ENCODE measurements at places on chromosomes 11 and 22.

- DNase-seq: no peak
These were observed 41.6 kb upstream of the DMC1 start for GRCh38 chr22:38611559-38611958.

GRCh38 chr11:11297578-11297977 is 55.5 kb downstream of the CSNK2A3 start:
- DNase-seq: no peak

- DNase-seq: no peak
These were observed 1.1 kb downstream of the MTMR2 start for GRCh38 chr11:95922536-95923438.

- no peak for DNase-seq
These were observed 230.1 kb upstream of the TENM4 start for GRCh38 chr11:79670882-79671281.

DNA sequence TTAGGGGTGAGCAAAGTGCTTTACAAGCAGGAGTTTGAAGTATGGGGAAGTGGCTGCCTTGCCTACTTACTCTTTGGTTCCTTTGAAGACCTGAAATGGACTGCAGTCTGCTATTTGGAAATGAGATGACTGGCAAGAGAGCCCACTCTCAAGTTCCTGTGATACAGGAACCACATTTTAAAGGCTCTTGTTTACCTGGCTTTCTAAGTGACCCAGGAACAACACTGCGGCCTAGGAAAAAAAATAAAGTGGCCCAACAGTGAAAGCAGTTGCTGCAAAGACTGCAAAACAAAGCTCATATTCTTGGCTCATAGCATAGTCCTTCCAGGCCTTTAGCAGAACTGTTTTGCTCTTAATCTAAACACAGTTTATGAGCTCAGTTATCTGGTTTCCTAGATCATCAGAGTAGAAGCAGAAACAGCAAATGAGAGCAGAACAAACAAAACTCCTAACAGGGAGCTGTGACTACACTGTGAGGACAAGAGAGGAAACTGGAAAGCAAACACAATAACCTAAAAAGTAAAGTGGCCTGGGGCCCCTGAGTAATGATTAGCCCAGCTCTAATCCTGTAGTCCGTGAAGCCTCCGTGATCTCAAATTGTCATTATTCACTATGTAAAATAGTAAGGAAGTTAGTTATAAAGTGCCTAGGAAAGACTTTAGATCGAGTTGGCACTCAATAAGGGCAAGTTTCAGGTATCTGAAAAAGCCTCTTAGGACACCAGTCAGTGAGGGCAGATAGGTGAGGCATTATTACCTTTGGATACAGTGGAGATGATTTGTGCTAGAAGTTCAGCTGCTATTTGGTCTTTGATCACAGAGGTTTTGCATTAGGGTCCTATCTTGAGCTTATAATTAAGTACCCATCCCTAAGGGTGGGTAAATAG is 11.5 kb downstream of the CCDC117 start:
- DNase-seq: no peak

- no peak for DNase-seq
These were observed 61.7 kb downstream of the PARVB start for GRCh38 chr22:44085743-44086270.

DNA sequence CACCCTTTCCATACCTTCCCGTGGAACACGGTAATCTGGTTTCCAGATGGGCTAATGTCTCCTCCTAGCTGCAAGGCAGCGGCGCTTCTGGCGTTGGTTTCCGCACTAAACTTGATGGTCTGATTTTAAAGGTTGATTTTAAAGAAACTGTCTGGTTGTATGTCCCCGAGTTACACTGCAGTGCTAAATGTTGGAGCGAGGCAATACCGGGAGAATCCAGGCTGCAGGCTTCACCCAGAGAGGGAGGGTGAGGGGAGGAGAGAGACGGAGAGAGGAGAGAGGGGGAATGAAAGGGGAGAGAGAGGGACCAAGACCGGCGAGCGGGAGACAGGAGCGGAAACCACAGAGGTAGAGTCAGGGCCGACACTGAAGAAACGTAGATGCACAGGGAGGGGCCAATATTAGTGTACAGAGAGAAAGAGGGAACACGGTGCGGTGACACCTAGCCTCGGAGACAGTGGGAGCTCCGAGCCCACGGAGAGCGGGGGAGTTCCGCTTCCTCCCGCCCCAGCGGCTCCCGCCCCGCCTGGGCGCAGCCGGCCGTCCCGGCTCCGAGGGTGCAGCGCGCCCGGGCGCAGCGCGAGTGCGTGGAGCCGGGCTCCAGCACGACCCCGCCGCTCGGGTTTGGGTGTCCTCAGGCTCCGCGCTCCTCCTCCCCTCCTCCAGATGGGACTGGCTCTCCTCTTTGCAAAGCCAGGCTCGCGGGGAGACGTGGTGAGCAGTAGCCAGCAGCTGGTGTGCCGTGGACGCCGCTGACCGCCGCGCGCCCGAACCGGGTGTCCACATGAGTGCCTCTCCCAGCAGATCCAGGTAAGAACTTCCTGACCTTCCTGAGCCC is 71.9 kb upstream of the GRAMD1B start:
- peak; percentile 15 for DNase-seq

DNA sequence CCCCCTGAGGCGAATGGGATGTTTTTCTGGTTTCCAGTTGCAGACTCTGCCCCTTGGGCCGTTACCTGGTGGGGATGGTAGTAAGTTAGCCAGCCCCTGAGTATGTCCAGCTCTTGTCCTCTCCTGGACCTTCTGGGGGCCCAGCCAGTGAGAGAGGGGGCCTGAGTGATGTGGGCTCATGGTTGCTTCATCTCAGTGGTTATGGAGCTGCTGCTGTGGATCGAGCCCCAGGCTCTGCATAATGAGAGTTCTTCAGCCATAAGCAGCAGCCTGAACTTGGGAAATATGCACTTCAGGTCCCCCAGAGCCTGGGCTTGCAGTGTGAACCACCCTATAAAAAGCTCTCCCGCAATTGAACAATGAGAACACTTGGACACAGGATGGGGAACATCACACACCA is 5.9 kb downstream of the TMPRSS13 start:
- DNase-seq: no peak

GRCh38 chr11:122085264-122085663 is 30.8 kb downstream of the BLID start:
- no peak for DNase-seq

GRCh38 chr11:17793642-17794170 is 59.1 kb downstream of the KCNC1 start:
- DNase-seq: no peak

- no peak for DNase-seq
These were observed 102.1 kb downstream of the MN1 start for GRCh38 chr22:27699383-27700019.

GRCh38 chr11:73493956-73494598 is 103.8 kb downstream of the FAM168A start:
- no peak for DNase-seq

- DNase-seq: peak; percentile 87
These were observed at the start of gene MAP4K2 for GRCh38 chr11:64803158-64803845. TSS of gene MAP4K2 (minus strand) at chr11:64803214. CDS start at chr11:64803149, 65 bp downstream.

GRCh38 chr22:37381489-37381888 is 45.8 kb downstream of the ELFN2 start:
- no peak for DNase-seq

DNA sequence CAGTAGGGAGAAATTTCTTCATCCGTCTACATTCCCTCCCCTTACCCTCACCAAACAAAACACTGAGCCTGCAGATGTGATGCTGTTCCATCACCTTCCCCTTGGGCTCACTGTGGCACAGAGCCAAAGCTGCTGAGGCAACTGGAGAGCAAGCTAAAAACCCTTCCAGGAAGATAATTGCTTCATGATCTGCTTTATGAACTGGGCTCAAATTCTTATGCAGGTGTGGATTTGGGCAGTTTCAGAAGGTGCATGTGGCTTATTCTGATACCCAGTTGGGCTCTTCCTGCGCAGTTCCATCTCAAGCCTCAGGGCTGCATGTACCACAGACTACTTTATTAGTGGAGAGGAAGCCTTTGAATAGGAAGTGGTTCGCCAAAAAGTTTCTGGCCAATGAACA is 58.3 kb downstream of the AAMDC start:
- DNase-seq: no peak

GRCh38 chr11:117426297-117426685 is 98.6 kb downstream of the CEP164 start:
- DNase-seq: peak; percentile 71

GRCh38 chr22:37681001-37681424 is 5.1 kb upstream of the NOL12 start:
- DNase-seq: no peak

DNA sequence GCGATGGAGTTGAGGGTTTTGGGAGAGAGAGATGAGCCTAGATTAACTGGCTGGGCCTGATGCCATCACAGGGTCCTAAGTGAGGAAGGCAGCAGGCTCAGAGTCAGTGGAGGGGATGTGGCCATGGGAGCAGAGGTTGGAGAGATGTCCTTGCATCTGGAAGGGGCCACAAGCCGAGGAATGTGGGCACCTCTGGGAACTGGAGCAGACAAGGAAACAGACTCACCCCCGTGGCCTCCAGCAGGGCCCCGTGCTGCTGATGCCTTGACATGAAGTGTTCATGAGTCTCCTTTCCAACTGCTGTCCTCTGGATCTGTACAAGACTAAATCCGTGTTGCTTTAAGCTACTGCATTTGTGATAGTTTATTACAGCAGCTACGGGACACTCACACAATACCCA is 49.2 kb downstream of the SHISAL1 start:
- DNase-seq: no peak

GRCh38 chr11:44671234-44671633 is 55.5 kb upstream of the TSPAN18 start:
- no peak for DNase-seq

DNA sequence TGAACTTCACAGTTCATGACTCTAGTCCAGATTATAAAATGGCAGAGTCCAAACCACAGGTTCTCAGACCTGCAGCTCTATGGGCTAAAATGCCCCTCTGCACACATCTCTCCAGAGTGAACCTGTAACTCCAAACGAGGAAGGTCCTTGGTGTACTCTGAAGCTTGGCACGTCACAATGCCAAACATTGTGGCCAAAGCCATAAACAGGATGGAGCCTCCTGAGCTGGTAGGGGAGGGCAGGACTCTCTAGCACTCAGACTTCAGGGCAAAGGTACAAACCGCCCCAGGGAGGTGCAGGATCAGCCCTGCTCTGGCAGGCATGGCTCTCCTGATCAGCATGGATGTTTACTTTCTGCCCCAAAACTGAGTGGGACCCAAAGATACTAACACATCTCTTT is 2.3 kb downstream of the SCUBE2 start:
- no peak for DNase-seq

DNA sequence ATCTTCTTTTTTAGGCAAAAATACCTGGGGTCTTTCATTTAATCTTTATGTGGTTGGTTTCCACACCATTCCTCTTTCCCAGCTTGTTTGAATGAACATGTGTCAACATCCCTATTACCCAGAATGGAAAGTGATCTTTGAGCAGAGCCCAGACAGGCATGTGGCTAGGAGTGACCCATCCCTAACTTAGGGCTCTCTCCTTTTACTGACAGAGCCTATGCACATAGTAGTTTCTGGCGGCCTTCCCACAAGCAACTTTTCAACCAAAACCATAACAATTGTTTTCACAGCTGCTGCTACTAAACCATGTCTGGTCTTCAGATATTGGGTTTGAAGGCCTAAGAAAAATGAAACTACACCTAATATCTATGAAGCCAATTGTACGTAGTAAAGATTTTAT is 107.5 kb downstream of the TENM4 start:
- DNase-seq: no peak

DNA sequence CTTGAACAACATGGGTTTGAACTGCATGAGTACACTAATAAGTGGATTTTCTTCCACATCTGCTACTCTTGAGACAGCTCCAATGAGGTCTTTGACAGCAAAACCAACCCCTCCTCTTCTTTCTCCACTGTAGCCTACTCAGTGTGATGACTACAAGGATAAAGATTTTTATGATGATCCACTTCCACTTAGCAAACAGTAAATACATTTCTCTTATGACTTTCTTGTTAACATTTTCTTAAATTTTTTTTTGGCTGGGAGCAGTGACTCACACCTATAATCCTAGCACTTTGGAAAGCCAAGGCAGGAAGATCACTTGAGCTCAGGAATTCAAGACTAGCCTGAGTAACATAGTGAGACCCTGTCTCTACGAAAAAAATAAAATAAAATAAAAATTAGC is 9.9 kb upstream of the EIF4G2 start:
- no peak for DNase-seq

DNA sequence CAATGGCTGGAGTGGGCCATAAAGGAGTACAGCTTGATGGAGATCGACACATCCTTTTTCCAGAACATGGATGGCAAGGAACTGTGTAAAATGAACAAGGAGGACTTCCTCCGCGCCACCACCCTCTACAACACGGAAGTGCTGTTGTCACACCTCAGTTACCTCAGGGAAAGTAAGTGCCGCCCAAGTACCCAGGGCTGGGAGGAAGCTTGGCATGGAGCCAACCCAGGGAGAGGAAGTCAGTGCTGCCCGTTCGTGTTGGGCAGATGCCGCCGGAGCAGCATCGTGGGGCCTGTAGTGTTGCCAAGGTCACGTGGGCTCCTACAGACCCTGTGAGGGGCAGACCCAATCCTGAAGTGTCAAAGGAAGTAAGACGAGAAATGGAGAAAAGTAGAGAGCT is 78.9 kb downstream of the FLI1 start:
- peak; percentile 29 for DNase-seq

GRCh38 chr11:120547316-120547715 is 35.8 kb downstream of the GRIK4 start:
- no peak for DNase-seq

GRCh38 chr11:62372871-62373270 is 35.6 kb downstream of the ASRGL1 start:
- DNase-seq: no peak

GRCh38 chr11:8329847-8330361 is 66.2 kb upstream of the LMO1 start:
- no peak for DNase-seq

DNA sequence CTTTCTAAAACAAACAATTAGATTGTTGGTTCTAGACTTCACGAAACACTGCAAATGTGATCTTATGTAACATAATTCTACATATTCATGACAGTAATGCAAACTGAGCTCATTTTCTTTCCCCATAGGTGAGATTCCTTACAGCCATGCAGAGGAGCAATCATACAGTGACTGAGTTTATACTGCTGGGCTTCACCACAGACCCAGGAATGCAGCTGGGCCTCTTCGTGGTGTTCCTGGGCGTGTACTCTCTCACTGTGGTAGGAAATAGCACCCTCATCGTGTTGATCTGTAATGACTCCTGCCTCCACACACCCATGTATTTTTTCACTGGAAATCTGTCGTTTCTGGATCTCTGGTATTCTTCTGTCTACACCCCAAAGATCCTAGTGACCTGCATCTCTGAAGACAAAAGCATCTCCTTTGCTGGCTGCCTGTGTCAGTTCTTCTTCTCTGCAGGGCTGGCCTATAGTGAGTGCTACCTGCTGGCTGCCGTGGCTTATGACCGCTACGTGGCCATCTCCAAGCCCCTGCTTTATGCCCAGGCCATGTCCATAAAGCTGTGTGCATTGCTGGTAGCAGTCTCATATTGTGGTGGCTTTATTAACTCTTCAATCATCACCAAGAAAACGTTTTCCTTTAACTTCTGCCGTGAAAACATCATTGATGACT is 1.5 kb downstream of the OR9G1 start:
- no peak for DNase-seq

DNA sequence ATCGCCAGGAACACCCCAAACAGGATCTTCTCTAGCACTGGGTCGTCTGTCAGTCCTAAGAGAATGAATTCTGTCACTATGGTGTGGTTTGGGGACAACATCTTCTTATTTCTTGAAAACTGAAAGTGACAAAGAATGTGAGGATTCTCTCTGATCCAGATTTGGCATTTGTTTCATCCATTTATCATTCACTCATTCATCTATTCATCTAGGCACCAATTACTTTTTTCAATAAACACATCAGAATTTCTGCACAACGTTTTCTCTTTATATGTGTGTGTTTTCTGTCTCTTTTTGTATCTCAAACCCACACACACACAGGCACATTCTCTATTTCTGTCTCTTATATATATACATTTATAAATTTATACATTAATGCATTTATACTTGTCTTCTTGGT is at the start of gene OR5M10:
Gene OR5M10, minus strand, starts transcription at position 101 of the 400 bp plus-strand sequence. Its CDS starts 0 bp downstream, at position 101.
- no peak for DNase-seq
